ENCODE measurements at places on chromosomes 11 and 22.
A peak's percentile ranks its signal among the peaks of the same experiment; 100 is the strongest.

GRCh38 chr11:27721264-27722116 is 21.2 kb upstream of the BDNF start:
- DNase-seq, result no peak

GRCh38 chr11:37171451-37171850 is 573.4 kb upstream of the RAG2 start:
- no peak for DNase-seq

DNA sequence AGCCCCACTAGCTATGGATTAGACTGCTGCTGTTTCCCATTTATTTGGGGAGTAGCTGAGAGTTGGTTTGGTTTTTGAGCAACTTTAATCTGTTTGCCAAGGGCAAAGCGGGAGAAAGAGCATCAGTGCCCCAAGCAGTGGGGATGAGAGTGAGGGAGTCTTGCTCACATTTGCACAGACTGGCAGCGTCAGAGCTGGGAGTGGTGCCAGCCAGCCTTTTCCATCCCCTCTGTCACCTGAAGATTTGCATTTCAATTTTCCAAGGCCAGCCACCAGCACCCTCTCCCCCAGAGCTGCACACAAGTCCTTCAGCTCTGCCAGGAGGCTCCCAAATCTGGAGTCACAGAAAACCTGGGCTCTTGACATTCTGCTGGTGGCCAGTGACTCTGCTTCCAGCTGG is 21.0 kb upstream of the UVRAG start:
- no peak for DNase-seq

- DNase-seq, result no peak
Measured at GRCh38 chr11:77155082-77155475, 27.0 kb downstream of the MYO7A start.

GRCh38 chr11:61592176-61592575 is 11.3 kb upstream of the SYT7 start:
- no peak for DNase-seq

DNA sequence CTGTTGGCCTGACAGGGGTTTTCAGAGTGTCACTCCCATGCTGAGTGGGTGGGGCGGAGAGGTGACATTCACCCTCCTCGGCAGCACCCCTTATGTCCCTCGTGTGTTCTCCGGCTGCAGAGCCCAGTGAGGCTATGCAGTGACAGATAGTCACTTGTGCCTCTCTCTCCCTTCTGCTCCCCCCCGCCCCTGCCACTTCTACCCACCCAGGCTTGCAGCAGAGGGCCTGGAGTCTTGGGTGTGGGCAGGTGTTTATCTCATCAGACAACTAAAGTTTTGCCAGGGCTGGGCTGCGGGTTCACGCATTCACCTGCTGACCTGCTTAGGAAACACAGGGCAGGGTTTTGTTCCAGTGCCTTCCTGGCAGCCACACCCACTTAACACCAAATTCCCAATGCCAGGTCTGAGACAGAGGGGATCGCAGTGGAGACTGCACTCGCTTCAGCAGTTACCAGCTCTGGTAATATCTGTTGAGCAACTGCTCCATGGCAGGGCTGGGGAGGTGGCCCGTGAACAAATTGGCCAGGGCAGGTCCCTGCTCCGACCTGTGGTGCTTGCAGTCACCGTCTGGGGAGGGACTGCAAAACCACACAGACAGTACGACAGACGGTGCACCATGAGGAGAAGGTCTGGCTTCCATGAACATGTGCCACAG is 50.5 kb upstream of the ADA2 start:
- DNase-seq, result no peak

DNA sequence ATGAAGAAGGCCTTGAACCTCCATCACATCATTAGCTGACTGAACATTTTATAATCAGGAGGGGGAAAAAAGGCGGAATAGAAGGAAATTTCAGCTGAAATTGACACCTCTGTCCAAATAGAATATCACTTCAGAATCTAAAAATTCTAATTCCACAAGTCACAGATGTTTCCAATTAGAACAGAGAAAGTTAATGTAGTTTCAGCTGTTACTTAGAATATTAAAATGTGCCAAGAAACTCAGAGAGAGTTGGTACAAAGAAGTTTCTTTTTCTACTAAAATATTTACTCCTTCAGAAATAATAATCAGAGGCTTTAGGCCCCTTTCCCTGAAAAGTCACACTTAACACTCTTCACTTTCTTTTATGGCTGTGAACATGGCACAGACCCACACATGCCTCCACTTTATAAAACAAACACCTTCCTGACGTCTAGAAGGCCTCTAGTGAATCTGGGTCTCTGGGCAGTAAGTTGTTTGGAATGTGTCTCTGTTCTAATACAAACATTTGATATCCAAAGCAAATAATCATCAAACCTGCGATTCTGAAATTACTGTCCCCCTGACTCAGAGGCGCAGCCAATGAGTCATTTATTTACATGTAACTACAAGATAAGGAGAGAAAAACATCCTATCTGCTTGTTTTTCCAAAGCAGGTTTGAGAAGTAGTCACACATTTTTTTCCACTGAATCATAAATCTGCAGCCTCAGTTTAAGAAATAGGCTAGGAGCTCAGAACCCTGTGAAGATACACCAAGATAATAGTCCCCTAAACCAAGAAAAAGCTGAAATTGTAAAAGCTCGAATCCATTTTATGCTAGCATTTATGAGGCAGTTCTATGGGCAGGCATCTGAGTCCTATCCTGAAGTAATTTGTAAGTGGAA is 148.4 kb downstream of the ME3 start:
- peak; percentile 85 for DNase-seq

GRCh38 chr11:21257461-21257860 is 588.1 kb downstream of the NELL1 start:
- no peak for DNase-seq

GRCh38 chr11:134821422-134821821 is 409.4 kb upstream of the B3GAT1 start:
- DNase-seq, result no peak

GRCh38 chr11:107561688-107562087 is 3.8 kb downstream of the ALKBH8 start:
- peak; percentile 65 for DNase-seq

DNA sequence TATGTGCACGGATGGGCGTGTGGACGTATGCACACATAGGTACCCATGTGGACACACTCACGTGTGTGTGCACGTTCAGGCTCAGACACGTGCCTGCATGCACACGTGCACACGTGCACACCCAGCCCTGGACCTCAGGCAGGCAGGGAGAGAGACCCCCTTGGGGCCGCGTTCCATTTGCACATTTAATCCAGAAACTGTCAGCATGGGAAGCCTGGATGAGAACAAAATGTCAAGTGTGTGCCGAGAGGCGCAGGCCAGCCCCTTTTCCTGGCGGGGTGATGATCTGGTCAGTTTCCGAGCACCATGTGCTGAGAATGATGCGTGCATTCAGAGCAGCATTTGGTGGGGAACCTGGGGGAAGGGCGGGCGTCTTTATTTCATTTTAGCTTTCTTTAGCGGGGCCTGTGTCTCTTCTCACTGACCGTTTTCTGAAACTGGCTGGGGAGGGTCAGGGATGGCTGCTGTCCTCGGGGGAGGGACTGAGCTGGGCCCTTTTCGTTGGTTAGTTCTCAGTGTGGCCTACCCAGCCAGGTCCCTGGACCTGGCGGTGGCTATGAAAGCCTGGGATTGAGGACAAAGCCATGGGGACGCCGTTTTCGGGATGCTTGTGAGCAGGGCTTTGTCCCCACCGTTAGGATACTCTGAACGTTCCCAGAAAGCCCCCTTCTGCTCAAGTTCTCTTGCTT is 96.3 kb downstream of the KCNQ1 start:
- DNase-seq, result no peak

DNA sequence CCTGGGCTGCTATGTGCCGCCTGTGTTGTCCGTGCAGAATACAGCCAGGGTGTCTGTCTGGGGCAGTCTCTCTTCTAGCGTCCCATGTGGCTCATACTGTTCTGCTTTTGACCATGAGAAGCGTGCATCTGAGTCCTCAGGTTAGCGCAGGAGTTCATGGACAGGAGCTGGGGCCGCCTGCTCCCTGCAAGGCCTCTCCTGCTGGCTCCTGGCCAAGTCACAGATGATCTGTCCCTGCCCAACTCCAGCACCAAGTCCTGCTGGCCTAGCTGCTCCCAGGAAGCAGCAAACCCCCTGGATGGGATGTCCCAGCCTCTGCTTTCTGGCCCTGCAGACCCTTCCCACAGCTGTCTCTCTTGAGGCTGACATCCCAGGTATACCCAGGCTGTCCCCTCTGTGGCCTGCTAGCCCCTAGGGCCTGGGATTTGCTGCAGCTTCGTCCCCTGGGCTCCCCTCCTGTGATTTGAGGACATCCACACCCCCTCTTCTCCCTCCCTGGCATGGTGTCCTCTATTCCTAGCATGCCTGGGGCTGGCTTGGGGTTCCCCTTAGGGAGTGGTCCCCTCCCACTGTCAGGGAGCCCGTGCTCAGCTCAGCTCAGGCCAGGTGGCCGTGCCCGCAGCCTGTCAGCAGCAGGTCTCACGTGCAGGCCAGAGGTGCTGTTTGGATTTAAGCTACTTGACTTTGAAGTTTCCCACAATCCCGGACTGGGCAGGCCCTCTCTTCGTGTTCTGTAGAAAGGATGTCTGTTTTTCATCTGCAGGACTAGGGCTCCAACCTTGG is 17.8 kb downstream of the PRR5 start:
- no peak for DNase-seq

GRCh38 chr11:109838026-109838425 is 255.2 kb upstream of the ZC3H12C start:
- DNase-seq, result no peak

- DNase-seq, result no peak
Measured at GRCh38 chr11:115579181-115579825, 75.1 kb upstream of the CADM1 start.

DNA sequence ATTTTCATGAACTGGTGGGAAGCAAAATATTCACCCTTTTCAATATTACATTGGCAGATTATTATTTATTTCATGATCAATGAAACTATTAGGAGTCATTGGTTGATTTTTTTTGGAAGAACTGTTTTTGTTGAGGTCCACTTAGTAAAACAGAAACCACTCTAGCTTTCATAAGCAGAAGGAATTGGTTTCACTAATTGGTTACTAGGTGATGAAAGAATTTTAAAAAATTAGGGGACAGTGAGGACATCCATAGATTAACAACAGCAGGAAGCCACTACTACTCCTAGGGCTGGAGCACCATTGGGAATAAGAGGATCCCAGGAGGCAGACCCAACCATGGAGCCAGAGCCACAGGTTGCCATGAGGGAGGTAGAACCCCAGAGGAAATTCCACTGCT is 74.4 kb upstream of the KCNA4 start:
- no peak for DNase-seq

GRCh38 chr22:24873226-24873625 is 67.2 kb downstream of the SGSM1 start:
- no peak for DNase-seq

DNA sequence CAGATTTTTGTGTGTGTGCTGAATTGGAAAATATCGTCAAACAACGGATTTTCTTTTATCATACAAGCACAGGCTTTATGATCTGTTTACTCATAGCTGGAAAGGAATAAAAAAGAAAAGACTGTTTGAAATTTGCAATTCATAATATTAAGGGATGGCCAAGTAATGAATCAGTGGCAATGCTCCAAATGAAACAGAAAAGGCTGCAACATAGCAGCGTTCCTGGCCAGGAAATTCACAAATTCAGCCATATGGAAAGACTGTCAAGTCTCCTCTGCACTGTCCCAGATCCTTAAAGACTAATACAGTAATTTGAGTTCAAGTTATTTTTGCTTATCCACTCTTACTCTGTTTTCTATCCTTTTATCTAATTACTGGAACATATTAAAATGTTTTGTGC is 98.2 kb downstream of the MSANTD4 start:
- DNase-seq, result peak; percentile 27

GRCh38 chr11:112163875-112164685 is at the start of gene IL18:
TSS of gene IL18 (minus strand) at chr11:112164094. CDS start at chr11:112155053, 9,041 bp downstream.
- DNase-seq, result no peak

- DNase-seq, result no peak
Measured at GRCh38 chr11:68296344-68297051, 15.9 kb upstream of the LRP5 start.

- DNase-seq, result no peak
Measured at GRCh38 chr11:130550150-130550549, 101.7 kb downstream of the ADAMTS15 start.

Measured in BJ (cell line).